ENCODE measurements at places on chromosomes 11 and 22.

DNA sequence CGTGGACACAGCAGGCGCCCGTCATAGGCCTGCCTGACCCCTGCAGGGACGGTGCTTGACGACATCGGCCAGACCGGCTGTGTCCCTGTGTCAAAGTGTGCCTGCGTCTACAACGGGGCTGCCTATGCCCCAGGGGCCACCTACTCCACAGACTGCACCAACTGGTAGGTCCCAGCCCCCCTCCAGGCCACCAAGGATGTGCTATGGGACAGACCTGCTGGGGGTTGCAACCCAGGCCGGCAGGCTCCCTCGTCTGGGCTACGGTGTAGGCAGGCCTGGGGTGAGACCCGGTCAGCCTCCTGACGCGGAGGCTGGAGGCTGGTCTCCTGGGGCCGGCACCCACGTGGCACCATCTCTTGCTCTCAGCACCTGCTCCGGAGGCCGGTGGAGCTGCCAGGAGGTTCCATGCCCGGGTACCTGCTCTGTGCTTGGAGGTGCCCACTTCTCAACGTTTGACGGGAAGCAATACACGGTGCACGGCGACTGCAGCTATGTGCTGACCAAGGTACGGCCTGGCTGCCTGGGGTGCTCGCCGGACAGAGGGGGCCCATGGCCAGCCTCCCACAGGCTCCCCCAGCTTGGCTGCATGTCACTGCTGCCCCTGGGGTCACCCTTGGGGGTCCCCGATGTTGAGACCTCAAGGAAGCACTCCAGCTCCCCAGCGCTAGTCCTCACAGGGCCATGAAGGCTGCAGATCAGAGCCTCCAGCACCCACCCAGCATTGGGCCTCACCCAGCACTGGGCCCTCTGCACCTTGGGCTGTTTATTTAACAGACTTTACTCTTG is 7.7 kb downstream of the MUC5AC start:
- no peak for DNase-seq

DNA sequence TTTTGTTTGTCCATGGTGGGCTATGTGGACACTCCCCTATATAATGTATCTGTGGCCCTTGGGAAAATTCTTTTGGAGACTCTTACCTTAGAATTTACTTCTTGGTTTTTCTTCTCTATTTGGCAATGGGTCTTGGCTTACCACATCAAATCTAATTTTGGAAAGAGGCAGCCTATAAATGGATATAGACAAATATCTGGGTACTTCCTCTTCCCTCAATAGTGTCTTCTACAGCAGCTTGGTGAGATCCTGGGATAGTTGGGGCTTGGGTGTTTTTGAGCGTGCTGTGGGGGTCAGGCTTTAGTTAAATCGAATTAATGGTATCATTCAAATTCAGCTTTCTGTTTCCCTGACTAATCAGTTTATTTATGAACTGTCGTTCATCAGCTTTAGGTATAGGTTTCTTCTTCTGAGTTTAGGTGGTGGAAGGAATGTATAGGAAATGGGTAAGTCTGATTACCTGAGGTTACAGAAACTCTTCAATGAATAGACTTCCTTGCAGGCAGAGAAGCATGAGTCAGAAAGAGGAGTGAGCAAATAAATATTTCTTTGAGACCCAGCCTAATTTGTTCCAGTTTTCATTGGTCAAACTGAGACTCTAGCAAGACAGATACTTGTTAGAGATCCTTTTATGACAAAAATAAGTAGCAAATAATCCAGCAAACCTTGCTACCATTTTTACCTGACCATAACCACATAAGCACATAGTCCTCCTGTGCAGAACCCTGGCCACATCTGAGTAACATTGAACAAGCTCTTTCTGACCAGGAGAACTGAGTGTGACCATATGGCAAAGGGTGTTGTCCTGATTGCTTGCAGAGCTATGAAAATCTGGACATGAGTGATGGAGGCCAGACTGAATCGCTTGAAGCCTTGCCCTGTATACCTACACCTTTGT is 68.6 kb upstream of the SORL1-AS1 start:
- DNase-seq = no peak

GRCh38 chr22:42644422-42645340 is 4.3 kb upstream of the ATP5MGL start:
- no peak for DNase-seq

DNA sequence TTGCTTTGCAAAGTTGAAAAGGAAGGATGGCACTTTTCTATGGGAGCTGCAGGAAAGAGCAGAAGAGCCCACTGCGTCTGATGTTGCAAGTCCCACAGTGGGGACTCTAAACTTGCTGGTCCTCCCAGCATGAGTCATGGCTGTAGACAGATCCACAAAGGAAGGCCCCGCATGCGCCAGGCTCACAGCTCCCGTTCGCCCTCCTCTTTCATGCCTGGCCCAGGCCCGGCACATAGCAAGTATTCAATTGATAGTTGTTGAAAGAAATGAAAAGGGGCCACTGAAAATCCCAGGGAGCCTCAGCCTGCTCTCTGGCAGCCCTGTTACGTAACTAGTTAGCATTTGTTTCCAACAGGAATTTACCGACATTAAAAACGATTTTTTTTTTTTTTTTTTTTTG is 18.9 kb downstream of the AP1B1 start:
- no peak for DNase-seq

GRCh38 chr11:117443266-117444186 is 115.9 kb downstream of the CEP164 start:
- no peak for DNase-seq

GRCh38 chr11:93567401-93567895 is 24.3 kb upstream of the SMCO4 start:
- no peak for DNase-seq

DNA sequence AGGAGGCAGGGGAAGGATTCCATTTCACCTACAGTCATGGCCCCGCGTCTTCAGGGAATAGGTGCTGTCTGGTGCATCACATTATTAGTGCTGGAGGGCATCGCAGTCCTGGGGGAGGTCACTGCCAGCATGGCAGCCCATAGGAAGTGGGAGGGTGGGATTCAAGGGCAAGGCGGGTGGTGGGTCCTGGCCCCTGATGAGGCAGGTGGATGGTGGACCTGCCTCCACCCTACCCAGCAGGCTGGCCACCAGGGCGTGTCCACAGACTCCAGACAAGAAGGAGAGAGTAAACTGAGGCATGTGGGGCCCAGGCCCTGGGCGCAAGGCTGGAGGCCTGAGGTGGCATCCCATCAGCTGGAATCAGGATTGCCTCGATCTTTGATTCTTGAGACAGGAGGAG is 53.3 kb downstream of the RTN4R start:
- DNase-seq = no peak

GRCh38 chr11:102325088-102325487 is 7.8 kb downstream of the BIRC3 start:
- no peak for DNase-seq

- DNase-seq = no peak
Observed at GRCh38 chr22:40878922-40879321, 17.0 kb upstream of the DNAJB7 start.

GRCh38 chr11:130428316-130429119 is at the start of gene ADAMTS8:
ADAMTS8 (minus strand) TSS chr11:130428609; CDS start chr11:130428286, 323 bp downstream.
- no peak for DNase-seq

- no peak for DNase-seq
Observed at GRCh38 chr22:33314316-33314715, 256.1 kb upstream of the SYN3 start.

DNA sequence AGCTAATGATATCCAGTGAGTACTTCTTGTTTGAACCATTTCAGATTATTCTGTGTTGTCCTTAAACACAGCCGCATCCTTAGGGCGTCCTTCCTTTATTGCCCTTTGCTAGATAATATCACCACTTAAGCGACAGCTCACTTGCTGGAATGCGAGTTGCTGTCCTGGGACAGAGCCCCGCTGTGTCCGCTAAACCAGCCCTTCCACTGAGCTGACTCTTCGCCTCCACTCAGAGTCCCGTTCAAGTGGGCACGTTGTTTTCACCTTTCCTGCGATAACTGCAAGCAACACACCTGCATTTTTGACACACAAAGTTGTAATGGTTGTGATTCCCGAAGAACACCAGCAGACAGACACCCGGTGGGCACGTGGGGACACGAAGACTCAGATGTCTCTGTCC is 140.0 kb downstream of the TBC1D22A start:
- DNase-seq = no peak

GRCh38 chr11:3659595-3660515 is 11.3 kb downstream of the CHRNA10 start:
- DNase-seq = no peak

DNA sequence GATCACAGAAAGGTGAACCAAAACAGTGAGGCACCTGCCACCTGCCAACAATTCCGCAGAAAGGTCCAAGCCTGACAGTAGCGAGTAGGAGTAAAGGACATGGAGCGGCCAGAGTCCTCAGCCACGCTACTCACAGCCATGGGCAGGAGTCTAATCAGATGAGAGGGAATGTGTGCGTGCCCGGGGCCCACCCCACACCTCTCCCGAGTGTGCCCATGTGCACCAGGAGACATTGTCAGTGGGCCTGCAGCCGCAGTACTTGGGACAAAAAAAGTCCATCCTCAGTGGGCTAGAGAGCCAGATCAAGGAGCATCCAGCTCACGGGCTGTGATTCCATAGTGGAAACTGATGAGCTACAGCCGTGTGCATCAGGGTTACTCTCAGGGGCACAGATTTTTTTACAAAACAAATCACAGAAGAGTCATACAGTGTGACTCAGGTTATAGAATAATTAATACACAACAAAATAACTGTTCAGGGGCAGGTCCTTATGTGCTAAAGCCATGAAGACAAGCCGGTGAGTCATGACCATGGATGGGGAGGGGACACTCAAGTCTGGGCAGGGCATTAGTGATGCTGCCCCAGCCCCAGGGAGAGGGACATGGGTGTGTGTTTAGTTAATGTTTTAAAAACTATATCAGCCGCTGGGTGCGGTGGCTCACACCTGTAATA is 12.0 kb downstream of the SART1 start:
- no peak for DNase-seq
